ENCODE measurements at places on chromosomes 12 and 14. TPM values are rescaled to one million over a fixed set of nuclear protein-coding genes. Genes with fewer than 3 reads are reported as not detected.

The MMP17 gene
- polyA plus RNA-seq = 6.5 TPM

The RNASE9 gene
- polyA plus RNA-seq = not detected

The OTOGL gene
- polyA plus RNA-seq = 0.44 TPM

The BHLHE41 gene
- 3.7 TPM for polyA plus RNA-seq

The SPIC gene
- not detected for polyA plus RNA-seq

The KRT75 gene
- not detected for polyA plus RNA-seq

The TEAD4 gene
- 134 TPM for polyA plus RNA-seq

The PRKD1 gene
- polyA plus RNA-seq = 31.0 TPM

DNA sequence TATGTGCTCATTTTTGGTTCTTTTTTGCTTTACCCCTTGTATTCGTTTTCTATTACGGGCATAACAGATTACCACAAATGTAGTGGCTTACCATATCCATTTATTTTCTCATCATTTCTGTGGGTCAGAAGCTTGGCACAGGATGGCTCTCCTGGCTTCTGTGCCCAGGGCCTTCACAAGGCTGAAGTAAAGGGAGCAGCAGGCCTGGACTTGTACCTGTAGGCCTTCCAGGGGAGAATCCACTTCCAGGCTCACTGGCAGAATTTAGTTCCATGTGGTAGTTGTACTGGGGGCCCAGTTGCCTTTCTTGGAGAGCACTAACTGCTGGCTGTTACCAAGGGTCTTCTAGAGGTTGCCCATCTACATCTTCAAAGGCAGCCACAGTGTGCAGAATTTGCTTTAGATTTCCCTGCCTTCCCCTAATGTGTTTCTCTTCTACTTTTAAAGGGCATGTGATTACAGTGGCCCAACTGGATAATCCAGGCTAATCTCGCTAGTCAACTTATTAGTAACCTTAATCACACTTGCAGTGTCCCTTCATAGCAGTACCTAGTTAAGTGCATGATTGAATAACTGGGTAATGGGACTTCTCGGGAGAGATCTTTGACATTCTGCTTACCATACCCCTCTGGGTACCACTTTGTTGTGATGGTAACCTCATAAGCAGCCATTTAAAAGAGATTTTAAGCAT is 67.0 kb downstream of the CRADD start:
- DNase-seq = no peak

- DNase-seq = no peak
These were observed 541.9 kb upstream of the TBX3 start for GRCh38 chr12:115225845-115226244.

GRCh38 chr14:69530095-69530494 is 44.6 kb downstream of the CCDC177 start:
- DNase-seq = no peak

- no peak for DNase-seq
These were observed 18.7 kb upstream of the FBRSL1 start for GRCh38 chr12:132471011-132471857.

- peak; percentile 71 for DNase-seq
These were observed at the start of gene PPFIA2 for GRCh38 chr12:81759190-81760051. PPFIA2 (minus strand) TSS chr12:81759350.

GRCh38 chr12:26369588-26369987 is 174.2 kb downstream of the SSPN start:
- no peak for DNase-seq

DNA sequence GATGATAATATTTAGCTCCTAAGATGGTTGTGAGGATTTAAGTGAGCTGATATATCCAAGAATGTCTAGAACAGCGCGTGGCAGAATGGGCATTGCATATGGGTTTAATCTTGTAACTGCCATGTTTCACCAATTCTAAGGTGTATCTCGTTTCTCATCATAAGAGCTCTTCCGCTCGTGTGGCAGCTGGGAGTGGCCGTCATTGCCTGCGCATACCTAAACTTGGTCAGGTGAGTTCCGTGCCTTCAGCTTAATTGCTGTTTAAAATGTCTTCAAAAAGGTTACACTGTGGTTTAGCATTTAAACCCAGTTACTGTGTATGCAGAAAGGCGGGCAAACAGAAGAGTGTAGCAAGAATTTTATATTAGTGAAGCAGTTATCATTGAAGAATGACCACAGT is 4.5 kb upstream of the AQP2 start:
- no peak for DNase-seq

GRCh38 chr12:93136253-93137055 is 207.4 kb upstream of the EEA1 start:
- no peak for DNase-seq

GRCh38 chr12:115423546-115423987 is 739.6 kb upstream of the TBX3 start:
- DNase-seq = no peak

GRCh38 chr14:102374264-102374663 is 11.5 kb downstream of the TECPR2 start:
- DNase-seq = no peak

DNA sequence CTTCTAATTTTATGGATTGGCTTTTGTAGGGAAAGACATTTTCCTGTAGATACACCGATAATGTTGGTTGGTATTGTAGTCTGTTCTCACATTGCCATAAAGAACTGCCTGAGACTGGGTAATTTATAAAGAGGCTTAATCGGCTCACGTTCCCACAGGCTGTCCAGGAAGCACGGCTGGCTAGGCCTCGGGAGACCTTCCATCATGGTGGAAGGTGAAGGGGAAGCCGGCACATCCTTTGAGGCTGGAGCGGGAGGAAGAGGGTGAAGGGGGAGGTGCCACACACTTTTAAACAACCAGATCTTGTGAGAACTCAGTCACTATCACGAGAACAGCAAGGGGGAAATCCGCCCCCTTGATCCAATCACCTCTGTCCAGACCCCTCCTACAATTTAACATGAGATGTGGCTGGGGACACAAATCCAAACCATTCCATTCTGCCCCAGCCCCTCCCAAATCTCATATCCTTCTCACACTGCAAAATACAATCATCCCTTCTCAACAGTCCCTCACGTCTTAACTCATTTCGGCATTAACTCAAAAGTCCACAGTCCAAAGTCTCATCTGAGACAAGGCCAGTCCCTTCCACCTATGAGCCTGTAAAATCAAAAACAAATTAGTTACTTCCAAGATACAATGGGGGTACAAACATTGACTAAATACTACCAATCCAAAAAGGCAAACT is 66.7 kb upstream of the EIF5 start:
- DNase-seq = no peak

DNA sequence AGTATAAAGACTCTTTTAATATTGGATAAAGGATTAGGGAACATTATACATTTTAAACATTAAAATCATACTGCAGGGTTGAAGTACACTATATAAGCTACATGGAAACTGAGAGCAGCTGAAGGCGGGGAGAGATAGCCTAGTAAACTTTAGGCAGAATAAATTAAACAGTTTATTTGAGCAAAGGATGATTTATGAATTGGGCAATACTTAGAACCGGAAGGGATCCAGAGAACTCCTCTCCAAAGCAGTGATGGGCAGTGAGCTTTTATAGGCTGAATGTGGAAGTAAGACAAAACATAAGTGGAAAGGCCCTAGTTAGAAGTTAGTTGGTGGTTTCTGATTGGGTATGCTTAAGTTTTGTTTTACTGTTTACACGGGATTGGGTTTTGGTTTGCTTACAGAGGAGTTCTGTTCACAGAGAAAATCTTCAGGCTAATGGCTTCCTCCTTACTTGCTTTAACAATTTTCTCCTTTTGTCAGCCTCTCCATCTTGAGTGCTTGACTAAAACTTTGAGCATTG is 18.9 kb downstream of the LEMD3 start:
- no peak for DNase-seq

- DNase-seq = no peak
These were observed 55.3 kb downstream of the PSMA6 start for GRCh38 chr14:35347323-35348043.

- peak; percentile 21 for DNase-seq
These were observed 44.6 kb downstream of the DDHD1 start for GRCh38 chr14:53108292-53109104.

- no peak for DNase-seq
These were observed 133.2 kb downstream of the ALX1 start for GRCh38 chr12:85413266-85413665.

DNA sequence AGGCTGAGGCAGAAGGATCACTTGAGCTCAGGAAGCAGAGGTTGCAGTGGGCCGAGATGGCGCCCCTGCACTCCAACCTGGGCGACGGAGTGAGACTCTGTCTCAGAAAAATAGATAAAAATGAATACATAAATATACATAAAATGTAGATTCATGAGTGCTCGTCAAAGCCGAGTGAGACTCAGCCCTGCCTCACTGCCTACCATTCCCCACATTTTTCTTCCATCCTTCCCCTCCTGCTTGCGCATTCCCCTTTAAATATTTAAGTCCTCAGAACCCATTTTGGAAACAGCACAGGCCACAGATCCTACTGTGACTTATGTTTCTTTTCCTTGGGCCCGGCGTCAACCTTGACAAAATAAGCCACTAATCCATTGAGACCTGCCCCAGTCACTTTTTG is 31.9 kb upstream of the AACS start:
- DNase-seq = no peak

DNA sequence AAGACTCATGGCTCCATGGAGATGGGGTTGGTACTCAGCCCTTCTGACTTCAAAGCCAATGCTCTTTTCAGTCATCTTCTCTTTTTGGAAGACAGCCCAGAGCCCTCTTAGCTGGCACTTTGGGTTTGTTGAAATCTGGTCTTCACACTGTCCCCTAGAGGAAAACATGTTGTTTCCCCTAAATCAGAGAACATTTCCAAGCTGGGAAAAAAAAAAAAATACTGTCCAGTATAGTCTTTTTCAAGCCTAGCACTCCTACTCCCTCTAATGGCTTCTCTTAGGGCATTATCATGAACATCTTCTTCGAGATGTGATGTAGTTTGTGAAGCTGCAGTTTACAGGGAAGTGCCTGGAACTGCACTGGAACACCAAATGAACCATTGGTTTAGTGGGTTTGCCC is 3.0 kb upstream of the ZC3H14 start:
- DNase-seq = peak; percentile 33
